RPMI8226 (cell line): ENCODE measurements at places on chromosomes 1 and 21.

DNA sequence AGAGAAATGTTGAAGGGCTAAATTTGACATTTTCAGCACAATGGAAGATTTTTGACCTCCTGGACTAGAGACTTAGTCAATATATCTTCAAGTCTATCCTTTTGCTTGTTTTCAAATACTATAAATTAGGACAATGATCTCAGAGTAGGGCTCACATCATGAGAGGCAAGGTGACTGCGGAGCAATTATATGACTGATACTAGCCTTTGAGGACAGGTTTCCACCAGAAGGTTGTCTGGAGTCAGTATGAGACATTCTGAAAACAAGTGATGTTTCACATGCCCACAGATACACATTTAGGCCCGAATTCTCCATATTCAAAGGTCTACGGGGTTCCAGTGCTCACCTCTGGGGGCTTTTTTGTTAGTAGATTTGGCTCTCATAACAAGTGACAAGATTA lies 142.3 kb upstream of the SAMSN1 start:
- no peak for DNase-seq

DNA sequence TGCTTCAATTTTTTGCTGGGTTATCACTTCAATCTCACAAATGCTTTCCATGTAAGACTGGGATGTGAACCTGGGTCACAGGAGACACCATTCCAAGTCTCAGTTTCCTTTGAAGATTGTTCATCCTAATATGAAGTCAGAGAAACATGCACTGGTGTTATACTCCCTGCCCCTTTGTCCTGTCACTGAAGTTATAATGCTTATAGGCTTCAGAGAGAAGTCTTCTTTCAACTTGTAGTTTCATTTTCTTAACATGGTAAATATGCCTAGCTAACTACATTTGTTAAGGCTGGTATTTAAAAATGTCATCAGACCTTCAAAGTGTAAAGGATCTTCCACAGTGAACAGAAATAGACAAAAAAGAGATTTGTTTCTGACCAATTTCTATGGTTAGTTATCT lies 1195.9 kb downstream of the MRPL39 start:
- DNase-seq = no peak

- DNase-seq = no peak
These were observed 33.7 kb upstream of the NEK7 start for GRCh38 chr1:198123133-198123532.

DNA sequence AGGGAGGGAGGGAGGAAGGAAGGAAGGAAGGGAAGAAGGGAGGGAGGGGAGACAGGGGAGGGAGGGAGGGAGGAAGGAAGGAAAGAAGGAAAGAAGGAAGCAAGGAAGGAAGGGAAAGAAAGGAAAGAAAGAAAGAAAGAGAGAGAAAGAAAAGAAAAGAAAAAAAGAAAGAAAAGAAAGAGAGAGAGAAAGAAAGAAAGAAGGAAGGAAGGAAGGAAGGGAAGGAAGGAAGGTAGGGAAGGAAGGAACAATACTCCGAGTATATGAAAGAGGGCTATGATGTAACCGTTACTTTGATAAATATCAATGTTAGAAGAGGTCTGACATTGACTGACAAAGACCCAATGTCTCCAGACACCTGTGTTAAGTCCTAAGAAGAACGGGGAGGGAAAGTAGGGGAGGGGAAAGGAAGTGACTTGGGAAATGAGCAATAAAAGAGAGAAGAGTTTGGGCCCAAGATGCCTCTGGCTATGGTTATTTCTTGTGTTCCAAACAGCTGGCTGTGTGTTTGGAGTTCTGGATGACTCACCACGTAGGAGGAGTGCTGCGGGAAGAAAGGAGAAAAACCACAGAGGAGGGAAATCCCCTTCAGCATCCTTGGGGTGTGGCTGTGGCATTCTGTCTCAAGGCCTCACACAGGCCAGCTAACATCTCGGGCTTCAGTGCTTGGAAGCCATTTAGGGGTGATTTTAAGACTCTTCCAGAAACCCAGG lies 37.0 kb upstream of the RXRG start:
- no peak for DNase-seq

- DNase-seq = no peak
These were observed 151.9 kb downstream of the DMRTA2 start for GRCh38 chr1:50271337-50271736.

DNA sequence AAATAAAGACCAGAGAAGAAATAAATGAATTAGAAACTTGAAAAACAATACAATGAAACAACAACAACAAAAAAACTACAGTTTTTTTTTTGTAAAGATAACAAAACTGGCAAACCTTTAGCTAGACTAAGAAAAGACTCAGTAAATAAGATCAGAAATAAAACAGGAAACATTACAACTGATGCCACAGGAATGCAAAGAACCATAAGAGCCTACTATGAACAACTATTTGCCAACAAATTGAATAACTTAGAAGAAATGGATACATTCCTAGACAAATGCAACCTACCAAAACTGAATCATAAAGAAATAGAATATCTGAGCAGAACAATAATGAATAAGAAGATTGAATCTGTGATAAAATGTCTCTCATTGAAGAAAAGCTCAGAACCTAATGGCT lies 742.0 kb downstream of the ADGRL2 start:
- no peak for DNase-seq

DNA sequence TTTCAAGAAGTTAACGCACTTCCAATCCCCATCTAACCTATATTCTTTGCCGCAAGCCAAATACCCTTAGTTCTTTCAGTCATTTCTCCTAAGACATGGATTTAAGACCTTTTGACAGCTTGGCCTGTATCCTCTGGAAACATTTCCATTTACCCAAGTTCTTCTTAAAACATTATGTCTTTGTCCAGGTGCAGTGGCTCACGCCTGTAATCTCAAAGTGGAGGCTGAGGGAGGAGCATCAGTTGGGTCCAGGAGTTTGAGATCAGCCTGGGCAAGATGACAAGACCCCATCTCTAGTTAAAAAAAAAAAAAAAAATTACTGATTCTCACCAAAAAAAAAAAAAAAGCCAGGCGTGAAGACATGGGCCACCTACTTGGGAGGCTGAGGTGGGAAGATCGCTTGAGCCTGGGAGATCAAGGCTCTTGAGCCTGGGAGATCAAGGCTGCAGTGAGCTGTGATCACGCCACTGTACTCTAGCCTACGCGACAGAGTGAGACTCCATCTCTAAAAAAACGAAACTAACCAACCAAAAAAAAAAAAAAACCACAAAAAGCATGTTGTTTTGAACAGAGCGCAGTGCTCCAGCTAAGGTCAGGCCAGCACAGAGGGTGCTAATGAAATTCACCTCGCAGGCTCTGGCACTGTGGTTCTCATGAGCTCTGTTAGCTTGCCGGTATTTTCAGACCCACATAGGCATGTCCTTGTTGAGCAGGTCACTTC lies 36.0 kb downstream of the NUAK2 start:
- peak; percentile 84 for DNase-seq

GRCh38 chr1:82634266-82634665 lies 833.5 kb downstream of the ADGRL2 start:
- DNase-seq = no peak

GRCh38 chr1:206049293-206049692 lies 3.7 kb upstream of the RHEX start:
- DNase-seq = peak; percentile 73

DNA sequence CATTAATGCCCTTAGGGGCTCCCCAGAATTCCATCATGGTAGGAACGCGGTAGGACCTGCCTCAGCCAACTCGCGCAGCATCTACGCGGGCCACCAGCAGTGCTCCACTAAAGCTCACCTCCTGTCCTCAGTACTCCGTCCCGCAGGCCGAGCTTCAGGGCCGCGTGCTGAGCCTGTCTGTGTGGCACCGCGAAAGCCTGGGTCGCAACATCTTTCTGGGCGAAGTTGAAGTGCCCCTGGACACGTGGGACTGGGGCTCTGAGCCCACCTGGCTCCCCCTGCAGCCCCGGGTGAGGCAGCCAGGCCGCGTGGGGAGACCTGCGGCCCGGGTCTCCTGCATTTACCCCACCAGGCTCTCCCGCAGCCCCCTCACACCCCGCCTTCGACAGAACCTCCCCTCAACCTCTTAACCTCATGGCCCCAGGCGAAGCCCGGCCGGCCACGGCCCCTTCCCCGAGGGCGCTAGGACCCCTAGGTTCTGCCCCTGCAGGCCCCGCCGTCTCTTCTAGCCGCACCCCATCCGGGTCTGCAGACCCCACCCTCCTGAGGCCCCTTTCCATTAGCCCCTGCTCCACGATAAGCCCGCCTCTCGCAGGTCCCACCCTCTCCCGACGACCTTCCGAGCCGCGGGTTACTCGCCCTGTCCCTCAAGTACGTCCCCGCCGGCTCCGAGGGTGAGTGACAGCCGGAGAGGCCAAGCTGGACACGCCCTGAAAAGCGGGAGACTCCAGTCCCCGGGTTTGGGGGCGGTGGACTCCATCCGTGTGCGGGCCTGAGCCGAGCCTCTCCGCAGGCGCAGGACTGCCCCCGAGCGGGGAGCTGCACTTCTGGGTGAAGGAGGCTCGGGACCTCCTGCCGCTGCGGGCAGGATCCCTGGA lies 9.1 kb downstream of the SYTL1 start:
- no peak for DNase-seq

DNA sequence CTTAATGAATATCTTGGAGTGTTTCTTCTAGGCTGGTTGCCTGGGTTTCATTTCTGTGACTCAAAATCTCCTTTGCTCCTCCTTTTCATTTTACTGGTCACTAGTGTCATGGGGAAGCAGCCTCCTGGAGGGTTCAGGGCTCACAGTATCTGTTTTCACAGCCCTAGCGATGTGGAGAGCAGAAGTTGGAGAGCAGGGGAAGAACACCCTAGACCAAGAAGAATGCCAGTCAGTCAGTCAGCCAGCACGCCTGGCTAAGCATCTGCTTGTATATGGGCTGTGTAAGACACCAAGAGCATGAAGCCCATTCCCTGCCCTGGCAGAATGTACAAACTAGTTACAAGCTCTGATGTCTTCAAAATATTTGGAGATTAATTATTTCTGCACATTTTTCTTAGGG lies 7.9 kb downstream of the RXRG start:
- DNase-seq = no peak

DNA sequence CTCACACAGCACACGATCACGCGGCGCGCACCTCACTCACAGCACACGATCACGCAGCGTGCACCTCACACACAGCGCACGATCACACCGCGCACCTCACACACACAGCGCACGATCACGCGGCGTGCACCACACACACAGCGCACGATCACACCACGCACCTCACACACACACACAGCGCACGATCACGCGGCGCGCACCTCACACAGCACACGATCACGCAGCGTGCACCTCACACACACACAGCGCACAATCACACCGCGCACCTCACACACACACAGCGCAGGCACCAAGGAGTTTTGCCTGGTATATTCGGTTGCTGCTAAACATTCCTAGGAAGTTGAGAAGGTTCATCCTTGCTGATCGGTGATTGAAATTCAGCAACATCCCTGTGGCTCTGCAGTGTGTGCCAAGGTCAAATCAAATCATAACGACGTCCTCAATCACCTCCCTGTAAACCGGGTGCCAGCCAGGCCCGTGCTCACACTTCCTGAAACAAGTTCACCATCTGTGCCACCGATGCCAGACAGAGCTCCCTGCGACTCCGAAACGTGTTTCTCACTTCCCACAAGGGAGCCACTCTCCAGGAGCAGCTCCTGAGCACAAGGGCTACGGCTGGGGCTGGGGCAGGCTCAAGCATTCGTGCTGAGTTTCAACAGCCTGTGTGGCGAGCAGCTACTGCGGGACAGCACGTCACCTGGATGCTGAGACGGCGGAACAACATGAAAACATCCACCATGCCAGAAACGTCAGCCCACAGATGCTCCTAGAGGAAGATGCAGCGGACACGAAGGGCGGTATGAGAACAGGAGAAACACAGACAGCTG lies 30.2 kb downstream of the WDR4 start:
- DNase-seq = no peak

GRCh38 chr1:202010180-202011015 lies at the start of gene ELF3:
Gene ELF3, plus strand, starts transcription at chr1:202010587. Its CDS starts 550 bp downstream, at chr1:202011137.
- peak; percentile 61 for DNase-seq

- no peak for DNase-seq
These were observed 126.9 kb downstream of the NOS1AP start for GRCh38 chr1:162196387-162196786.

GRCh38 chr1:160550572-160551034 lies 27.5 kb upstream of the SLAMF6 start:
- DNase-seq = peak; percentile 8

GRCh38 chr1:225863167-225863566 lies 19.0 kb downstream of the TMEM63A start:
- no peak for DNase-seq

DNA sequence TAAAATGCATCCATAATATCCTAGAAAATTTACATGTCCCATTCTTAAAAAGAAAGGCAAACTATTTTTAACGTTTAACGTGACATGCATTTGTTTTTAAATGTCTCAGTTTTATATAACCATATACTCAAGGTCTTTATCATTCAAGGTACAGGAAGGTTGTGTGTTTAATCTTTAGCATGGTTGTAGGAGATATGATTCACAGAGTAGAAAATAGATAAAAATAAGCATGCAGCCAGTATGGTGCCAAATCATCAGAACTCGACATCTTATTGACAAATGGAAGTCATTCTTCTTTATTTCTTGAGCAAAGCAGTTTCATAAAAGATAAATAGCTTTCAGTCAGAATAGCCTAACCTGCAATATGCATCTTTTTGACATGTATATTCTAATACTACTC lies 51.0 kb downstream of the SAMSN1 start:
- DNase-seq = no peak

GRCh38 chr1:36872858-36873257 lies 161.5 kb downstream of the GRIK3 start:
- DNase-seq = no peak

GRCh38 chr1:118913818-118914217 lies 74.3 kb downstream of the TBX15 start:
- no peak for DNase-seq

DNA sequence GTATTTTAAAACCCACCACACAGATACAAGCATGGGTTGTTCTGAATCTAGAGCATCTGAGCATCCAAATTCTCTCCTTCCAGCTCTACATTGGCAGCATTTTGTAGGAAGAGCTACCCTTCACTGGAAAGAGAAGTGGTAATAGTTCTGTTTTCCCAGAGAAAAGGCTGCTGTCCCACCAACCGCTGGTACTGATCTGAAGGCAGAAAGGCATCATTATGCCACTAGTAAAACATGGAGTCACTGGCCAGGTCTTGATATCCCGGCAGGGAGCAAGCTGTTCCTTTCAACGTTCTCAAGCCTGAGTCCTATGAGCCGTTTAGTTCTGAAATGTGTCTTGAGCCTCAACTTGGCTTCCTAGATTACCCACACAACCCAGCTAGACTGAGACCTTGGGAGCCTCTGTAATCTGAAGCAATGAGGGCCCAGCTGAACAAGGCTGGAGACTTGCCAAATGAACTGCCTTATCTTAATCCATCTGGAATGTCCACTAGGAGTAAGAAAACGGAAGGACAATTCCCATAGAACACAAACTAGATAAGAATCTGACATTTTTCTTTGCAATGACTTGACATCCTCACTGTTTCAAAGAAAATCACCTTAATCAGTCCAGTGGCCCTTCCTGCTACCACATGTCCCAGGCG lies 116.8 kb downstream of the KCNH1 start:
- no peak for DNase-seq
